GM12864 (cell line): ENCODE measurements at places on chromosomes 2 and 18.

GRCh38 chr2:163734881-163735684, 725 bp downstream of the FIGN start:
- DNase-seq: no peak

GRCh38 chr2:176555112-176555511, 285.9 kb downstream of the MTX2 start:
- no peak for DNase-seq

DNA sequence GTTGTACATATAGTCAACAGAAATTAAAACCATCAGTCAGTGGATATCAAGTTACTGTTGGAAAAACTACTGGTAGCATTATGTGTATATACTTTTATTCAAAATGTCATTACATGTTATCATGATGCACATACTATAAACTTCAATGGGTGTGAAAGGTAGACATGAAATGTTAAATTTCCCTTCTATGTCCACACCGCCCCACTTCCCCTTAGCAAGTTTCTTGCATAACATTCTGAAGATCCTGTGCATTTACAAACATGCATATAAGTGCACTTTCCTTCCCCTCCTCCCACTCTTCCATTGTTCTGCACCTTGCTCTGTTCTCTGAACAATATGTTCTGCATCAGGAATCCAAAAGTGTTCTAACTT, 16.6 kb upstream of the HK2 start:
- DNase-seq: no peak

DNA sequence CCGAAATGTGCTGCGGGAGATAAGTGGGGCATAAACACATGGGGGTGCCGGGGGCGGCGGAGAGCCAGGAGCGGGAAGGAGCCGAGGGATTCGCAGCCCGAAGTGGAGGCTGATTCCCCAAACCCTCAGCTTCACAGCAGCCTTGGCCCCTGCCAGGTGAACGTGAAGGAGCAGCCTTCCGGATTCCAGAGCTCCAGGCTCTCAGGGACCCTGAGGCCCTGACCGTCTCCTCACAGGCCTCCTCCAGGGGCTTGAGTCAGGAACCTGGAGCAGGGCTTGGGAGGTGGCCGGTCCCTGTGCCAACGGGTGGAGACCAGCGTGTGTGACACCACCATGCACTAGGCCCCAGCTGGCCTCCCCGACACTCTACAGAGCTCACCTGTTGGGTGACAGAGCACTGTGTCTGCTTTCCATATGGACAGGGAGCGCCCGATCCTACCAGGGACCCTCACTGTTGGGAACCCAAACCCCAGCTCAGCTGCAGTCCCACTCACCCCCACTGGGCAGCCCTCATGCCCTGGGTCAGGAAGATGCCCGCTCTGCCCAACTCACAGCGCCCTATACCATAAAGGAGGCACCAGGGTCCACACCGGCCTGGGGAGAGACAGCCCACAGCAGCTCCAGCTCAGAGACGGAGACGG, 117.6 kb upstream of the OTOS start:
- DNase-seq: no peak
